ENCODE measurements at places on chromosomes 4 and X. TPM values are rescaled to one million over a fixed set of nuclear protein-coding genes. Genes with fewer than 3 reads are reported as not detected.

KCNIP4 gene
- 4.9 TPM for polyA plus RNA-seq

- no peak for DNase-seq
Measured at GRCh38 chr4:77449171-77449570, 156.4 kb upstream of the CXCL13 start.

WDR17 gene
- 10.1 TPM for polyA plus RNA-seq

- no peak for DNase-seq
Measured at GRCh38 chrX:149522916-149523315, 17.8 kb upstream of the IDS start.

GRCh38 chr4:25406081-25406692, 29.1 kb downstream of the ANAPC4 start:
- DNase-seq, result no peak

GRCh38 chrX:13499736-13500135, 69.7 kb upstream of the EGFL6 start:
- DNase-seq, result no peak

UCP1 gene
- 0.25 TPM for polyA plus RNA-seq

GRCh38 chr4:185801471-185801870, 10.5 kb downstream of the SORBS2 start:
- DNase-seq, result no peak

DNA sequence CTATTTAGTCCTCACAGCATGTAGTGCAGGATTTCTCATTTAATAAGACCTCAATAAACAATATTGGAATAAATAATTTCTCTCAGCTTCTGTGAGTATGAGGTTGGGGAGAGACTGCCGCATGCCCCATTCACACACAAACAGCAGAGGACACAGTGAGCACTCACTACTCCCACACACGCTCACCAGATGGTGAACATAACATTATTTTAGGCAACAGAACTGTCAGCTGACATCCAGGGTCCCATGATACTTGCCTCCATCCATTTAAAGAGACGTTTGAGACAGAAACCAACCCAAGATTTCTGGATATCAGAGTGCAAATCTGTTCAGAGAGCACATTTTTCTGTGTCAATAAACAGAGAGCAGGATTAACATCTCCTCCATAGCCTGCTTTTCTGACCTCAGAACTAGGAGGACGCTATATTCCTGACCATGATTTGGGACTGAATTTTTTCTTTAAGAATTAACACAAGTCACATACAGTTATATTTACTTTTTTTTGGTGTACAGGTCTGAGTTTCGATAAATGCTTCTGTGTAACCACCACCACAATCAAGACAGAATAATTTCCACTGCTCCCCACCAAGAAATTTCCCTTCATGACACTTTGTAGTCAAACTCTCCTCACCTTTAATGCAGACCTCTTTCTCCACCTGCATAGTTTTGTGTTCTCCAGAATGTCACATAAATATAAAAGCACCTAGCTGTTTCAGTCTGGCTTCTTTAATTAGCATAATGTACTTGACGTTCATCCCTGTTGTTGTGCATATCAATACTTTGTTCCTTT, 16.7 kb downstream of the GPRIN3 start:
- no peak for DNase-seq

GRCh38 chr4:144709793-144710525, 64.0 kb downstream of the HHIP start:
- DNase-seq, result no peak

DNA sequence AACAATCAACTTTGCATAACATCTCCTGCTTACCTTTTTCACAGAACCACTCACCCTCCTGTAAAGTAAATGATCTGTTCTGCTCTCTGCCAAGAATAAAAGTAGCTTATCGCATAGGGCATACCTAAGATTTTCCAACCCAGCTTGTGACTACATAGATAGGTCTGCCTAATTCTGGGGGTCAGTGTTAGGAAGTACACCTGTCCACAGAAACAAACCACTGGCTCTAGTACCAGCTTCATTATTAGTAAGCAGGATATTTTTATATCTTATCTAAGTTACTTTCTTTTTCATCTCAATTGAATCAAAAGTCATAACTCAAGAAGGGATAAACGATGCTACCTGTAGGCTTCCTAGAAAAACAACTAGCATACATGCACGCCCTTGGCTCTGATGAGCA, 23.8 kb downstream of the CXCL1 start:
- no peak for DNase-seq

- DNase-seq, result no peak
Measured at GRCh38 chr4:87045659-87046058, 110.8 kb downstream of the AFF1 start.

- DNase-seq, result no peak
Measured at GRCh38 chr4:4480205-4480604, 61.6 kb downstream of the STX18 start.

DNA sequence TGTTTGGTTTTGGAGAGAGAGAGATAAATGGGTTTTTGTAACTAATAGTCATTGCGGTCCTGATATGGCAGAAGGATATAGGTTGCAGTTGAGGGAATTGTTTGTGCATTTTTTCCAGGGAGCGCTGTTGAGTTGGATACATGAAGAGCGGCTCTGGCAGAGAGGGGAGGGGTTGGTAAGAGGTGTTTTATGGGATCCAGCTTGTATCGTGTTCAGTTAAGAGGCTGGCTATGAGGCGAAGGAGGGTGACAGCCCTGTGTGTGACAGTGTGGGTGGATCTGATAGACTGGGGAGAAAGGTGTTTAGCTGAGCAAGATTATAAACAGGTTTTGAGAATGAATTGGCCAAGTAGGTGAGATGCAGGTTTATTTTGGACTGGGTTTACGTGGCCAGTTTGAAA, 1.5 kb downstream of the SPANXN4 start:
- no peak for DNase-seq

C4orf33 gene
- polyA plus RNA-seq, result 24.9 TPM

- DNase-seq, result no peak
Measured at GRCh38 chr4:79597266-79597665, 189.2 kb upstream of the GK2 start.

USP26 gene
- polyA plus RNA-seq, result not detected

- DNase-seq, result no peak
Measured at GRCh38 chr4:146243141-146243882, 29.0 kb downstream of the REELD1 start.

DCAF8L2 gene
- polyA plus RNA-seq, result not detected

- no peak for DNase-seq
Measured at GRCh38 chrX:17743913-17744312, 6.6 kb downstream of the SCML1 start.

All from right lung (tissue), 10 donors.